ENCODE measurements at places on chromosomes 16 and 17.

DNA sequence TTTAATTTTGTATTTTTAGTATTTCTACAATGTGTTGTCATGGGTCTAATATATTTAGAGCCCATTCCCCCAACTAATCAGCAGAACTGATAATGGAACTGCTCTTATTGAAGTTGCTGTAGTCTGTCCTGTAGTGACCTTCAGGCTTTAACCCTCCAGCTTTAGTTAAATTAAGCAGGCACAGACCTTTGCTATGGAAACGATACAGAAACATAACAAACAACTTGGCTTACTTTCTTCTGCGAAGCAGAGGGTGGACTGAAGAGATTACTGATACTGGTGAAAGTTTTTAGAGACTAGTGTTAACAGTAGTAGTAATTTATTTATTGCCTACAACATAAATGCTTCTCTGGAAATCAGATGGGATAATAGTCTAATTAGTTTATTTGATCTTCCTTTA, 61.4 kb downstream of the NFATC3 start:
- no peak for DNase-seq

GRCh38 chr16:74657870-74658642, 8.6 kb downstream of the RFWD3 start:
- no peak for DNase-seq

DNA sequence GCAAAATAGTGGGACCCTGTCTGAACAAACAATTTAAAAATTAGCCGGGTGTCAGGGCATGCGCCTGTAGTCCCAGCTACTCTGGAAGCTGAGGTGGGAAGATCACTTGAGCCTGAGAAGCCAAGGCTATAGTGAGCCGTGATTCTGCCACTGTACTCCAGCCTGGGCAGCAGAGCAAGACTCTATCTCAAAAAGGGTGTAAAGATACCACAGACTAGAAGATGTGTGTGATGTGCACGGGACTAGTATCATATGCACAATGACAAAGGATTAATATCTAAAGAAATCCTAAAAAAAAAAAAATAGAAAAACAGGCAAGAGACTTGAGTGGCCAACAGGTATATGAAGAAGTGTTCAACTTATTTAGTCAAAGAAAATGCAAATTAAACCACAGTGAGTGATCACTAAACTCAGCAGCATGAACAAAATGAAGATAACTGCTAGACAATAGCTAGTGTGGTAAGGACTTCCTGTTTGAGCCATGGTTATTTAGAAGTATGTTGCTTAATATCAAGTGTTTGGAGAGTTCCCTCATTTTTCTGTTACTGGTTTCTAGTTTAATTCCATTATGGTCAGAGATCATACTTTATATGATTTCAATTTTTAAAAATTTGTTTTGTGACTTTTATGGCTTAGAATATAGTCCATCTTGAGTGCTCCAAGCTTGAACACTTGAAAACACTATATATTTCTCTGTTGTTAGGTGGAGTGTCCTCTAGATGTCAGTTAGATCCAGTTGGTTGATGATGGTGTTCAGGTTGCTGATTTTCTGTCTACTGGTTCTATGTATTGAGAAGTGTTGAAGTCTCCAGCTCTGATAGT, 14.7 kb upstream of the SLX4 start:
- DNase-seq = no peak

DNA sequence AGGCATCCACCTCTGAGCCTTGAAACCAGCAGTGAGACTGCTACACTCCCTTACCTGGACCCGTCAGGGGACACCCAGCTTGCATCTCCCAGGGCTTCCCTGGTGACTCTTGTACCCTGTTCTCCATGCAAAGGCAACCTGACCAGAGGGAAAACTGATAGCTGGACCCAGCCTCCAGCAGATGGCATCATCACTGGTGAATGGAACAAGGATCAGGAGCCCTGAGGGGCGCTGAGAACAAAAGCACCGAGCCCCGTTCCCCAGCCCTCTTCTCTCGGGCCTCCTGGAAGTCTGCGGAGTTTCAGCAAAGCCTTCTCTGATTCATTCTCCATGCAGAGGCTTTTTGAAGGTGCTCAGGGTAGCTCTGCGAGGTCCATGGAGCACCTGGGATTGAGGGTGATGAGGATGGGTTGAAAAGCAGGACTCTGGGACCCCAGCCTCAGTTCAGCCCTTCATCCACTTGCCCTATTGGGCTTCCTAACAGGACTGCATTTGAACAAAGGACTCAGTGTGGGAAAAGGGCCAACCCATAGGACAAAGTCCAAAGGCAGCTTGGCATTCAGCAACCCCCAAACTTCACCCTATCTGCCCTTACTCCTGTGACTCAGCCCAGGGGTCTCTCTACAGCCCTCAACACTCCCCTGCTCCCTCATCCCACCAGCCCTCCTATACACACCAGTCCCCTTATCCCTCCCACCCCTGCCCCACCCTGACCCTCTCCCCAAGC, 45.0 kb upstream of the LHX1 start:
- DNase-seq = no peak

DNA sequence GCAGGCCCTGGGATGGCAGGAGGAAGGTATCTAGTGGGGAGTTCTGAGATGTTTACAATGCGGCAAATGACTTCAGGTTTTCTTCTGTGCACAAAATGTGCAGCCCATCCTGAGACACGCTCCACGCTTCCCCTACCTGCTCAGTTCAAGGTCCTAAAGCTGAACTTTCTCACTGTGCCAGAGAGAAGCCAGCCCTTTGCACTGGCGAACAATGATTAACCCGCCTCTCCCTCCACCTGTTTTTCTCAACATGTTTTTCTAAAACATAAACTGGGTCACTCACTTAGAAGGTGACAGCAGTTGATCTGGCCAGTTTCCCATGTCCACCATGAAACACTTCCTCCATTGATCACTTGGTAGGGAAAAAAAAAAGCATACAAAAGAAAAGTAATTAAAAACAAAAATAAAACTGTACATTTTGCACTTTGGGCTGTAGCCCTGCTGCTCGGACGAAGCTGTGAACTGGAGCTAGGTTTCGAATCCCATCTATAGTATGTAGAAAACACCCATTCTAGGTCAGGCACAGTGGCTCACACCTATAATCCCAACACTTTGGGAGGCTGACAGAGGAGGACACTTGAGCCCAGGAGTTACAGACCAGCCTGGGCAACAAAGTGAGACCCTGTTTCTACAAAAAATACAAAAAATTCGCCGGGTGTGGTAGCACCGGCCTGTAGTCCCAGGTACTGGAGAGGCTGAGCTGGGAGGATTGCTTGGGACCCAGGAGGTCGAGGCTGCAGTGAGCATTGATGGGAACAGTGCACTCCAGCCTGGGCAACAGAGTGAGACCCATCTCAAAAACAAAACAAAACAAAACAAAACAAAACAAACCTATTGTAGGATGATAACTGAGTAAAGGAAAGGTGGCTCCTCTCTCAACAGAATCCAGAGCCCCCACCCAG, 6.1 kb upstream of the G6PC1 start:
- DNase-seq = no peak

DNA sequence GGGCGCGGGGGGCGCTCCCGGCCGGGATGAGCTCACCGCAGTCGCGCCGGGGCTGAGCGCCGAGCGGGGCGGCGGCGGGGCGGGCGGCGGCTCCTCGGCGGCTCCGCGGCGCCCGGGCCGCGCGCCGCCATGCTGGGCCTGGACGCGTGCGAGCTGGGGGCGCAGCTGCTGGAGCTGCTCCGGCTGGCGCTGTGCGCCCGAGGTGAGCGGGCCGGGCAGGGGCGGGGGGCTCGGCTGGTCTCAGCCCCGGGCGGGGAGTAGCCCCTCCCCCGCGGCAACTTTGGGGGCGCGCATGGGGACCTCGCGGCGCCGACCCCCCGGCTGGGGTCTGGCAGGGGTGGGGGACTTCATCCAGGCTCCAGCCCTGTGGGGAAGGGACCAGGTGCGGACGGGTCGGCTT, at the start of gene ARHGDIG:
Gene ARHGDIG (plus strand): TSS at position 40 of the 400 bp plus-strand sequence. CDS start 90 bp downstream, at position 130.
- DNase-seq = no peak

- DNase-seq = no peak
Measured at GRCh38 chr17:42142371-42142896, 12.4 kb downstream of the RAB5C start.

DNA sequence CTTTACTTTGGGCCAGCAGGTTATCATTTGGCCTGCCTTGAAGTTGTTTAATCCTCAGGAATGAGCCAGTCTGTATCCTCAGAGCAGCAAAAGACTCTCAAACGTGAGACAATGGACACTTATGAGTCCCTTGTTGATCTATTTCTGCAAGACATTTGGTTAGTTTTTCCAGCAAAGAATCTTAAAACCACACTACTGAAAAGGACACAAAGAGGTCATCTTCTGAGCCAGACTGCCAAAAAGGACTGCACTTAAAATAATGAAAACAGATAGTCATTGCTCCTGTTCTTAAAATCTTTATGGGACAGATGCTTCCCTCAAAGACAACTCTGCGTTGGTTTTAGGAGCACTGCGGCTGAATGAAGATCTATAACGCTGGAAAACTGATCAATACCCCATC, 205.7 kb upstream of the PSMD7 start:
- DNase-seq = no peak

DNA sequence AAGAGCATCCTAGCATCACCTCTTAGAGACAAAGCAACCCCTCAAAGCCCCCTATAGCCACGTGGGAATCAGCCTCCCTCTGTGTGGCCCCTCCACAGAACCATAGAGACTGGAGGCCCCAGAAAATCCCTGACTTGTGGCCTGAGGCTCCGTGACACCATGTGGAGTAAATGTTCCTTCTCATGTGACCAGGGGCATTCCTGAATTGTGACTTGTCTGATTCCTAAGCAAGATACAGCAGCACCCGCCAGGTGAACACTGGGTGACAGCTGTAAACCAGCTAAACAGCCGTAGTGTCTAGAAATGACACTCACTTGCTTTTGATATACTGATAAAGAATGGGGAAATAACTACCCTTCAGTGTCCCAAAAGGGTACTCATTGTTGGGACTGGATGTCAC, 79.0 kb downstream of the DYNLRB2 start:
- peak; percentile 75 for DNase-seq

GRCh38 chr17:41076788-41077187, 7.2 kb upstream of the KRTAP4-7 start:
- DNase-seq = no peak

- DNase-seq = no peak
Measured at GRCh38 chr16:75225678-75226515, 7.1 kb downstream of the CTRB1 start.

DNA sequence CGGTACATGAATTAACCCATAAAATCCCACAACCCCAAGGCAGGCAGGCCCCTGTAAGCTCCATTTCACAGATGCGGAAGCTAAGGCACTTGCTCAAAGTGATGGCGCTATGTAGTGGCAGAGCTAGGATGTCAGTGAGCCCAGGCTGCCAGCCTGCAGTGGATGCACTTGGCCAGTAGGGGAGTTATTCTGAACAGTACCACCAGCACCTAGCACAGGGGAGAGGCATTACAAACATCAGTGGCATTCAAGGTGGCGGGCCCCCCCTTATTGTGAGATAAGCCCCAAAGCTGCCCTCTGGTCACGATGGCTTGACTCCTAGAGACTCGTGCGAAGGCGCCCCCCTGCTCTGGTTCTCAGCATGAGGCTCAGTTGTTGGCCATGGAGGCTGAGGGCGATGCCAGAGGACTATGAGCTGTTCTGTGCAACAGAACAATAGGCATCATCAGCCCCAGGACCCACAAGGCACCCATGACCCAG, 33.8 kb downstream of the GTF3C1 start:
- DNase-seq = peak; percentile 67

DNA sequence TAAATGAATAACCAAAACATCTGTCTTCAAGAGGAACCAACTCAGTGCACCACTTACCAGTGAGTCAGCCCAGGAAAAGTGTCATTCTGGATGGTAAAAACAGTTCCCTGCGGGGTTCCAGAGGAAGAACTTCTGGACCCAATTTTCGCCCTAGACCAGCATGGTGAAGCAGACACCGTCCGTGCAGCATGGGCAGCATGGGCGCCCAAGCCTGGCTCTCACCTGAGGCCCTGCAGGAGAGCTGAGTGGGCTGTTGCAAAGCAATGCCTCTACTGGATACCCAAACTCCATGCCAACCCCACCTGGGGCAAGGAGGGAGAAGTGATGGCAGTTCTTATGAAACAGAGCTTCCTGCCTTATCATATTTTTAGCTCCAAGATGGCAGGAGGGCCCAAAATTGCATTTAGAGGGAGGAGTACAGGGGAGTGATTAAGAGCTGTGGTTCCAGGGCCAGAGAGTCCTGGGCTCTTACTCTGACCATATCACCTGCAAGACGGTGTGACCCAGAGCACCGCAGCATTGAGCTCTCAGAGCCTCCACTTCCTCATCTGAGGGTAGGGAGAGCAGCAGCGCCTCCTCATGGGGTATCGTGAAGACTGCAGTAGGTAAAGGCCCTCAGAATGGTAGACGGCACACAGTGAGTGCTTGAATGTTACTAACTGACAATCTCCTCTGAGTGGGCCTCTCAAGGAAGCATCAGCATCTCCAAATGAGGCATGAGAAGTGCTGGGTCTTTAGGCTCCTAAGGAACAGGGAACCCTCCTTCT, 16.6 kb upstream of the INPP5K start:
- no peak for DNase-seq

- no peak for DNase-seq
Measured at GRCh38 chr17:14747603-14747950, 446.7 kb downstream of the HS3ST3B1 start.

GRCh38 chr16:79805621-79806020, 205.1 kb upstream of the MAF start:
- DNase-seq = no peak

- peak; percentile 51 for DNase-seq
Measured at GRCh38 chr16:75263963-75264445, 12.6 kb upstream of the BCAR1 start.

GRCh38 chr17:74415608-74416396, 16.1 kb upstream of the GPRC5C start:
- no peak for DNase-seq

DNA sequence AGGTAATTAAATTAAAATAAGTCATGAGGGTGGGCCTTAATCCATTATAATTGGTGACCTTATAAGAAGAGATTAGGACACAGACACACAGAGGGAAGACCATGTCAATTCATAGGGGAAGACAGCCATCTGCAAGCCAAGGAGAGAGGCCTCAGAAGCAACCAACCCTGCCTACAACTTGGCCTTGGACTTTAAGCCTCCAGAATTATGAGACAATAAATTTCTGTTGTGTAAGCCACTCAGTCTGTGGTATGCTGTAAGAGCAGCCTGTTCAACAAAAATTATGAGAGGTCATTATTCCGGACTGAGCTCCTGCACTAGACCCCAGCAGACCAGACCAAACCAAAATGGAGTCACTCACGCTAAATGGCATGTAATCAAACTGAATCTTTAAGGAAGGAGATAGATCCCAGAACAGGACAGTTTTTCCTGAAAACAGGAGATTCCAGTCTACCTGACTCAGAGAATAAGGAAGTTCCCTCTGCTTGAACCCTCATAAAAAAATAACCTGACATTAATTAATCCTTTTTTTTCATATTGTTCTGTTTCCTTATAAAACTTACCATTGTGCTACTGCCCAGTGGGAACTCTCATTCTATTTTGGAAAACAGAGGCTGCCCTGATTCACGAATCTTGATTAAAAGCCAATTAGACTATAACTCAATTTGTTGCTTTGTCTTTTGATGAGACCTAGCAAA, 74.3 kb downstream of the DNAH3 start:
- DNase-seq = no peak

- DNase-seq = no peak
Measured at GRCh38 chr17:1626333-1626732, 2.3 kb downstream of the SLC43A2 start.
